M059J (cell line): ENCODE measurements at places on chromosomes 12 and 14. TPM values are rescaled to one million over a fixed set of nuclear protein-coding genes. Genes with fewer than 3 reads are reported as not detected.

DNA sequence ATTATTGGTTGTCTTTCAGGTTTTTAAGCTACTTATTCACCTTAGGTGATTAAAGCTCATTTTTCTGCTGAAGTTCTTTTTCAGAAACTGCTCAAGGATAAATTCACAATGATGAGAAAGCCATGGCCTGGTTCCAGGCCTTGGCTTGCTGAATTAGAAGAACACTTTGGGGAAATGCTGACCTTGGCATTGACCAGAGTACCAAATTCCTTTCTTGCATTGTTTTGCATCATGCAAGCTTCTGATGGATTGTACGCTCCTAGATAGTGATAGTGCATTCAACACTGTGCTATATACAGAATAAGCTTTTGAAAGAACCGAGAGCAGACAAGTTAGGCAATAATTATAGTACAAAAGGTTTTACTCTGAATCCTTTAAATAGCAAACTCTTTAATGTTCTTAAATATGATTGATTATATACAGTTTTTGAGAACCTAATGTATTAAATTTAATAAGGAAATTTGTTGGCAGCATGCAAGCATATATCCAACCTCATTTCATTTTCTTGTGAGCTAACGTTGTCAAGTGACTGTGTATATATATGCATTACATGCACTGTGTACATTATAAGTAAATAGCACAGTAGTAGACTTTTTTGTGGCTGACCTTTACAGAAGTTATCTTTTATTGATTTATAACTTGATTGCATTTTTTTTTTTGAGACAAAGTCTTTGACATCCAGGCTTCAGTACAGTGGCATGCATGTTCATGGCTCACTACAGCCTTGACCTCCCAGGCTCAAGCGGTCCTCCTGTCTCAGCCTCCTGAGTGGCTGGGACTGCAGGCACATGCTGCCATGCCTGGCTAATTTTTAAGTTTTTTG is 99.2 kb downstream of the DIP2B start:
- peak; percentile 15 for DNase-seq

DNA sequence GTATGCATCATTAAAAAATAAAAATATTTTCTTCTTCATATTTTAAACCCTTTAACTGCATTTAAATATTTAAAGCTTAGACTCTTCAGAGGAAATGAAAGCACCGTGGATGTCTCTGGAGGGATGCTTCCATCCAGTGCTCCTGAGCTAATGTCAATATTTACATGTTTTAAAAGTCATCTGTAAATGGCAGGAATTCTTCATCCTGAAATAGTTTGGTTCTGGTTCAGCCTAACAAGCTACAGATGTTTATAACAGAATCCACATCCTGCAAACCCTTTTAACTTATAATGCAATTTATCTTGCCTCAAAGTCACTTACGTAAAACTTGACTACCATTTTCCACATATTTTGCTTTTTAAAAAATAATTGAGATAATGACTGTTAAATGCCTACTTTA is 1207.3 kb downstream of the SLC16A7 start:
- no peak for DNase-seq

- no peak for DNase-seq
Measured at GRCh38 chr12:58459191-58459590, 461.1 kb downstream of the LRIG3 start.

Gene KERA
- total RNA-seq = not detected in 2 replicates

Gene TOMM20L
- not detected in 2 replicates for total RNA-seq
